ENCODE measurements at places on chromosomes 6 and 20.

DNA sequence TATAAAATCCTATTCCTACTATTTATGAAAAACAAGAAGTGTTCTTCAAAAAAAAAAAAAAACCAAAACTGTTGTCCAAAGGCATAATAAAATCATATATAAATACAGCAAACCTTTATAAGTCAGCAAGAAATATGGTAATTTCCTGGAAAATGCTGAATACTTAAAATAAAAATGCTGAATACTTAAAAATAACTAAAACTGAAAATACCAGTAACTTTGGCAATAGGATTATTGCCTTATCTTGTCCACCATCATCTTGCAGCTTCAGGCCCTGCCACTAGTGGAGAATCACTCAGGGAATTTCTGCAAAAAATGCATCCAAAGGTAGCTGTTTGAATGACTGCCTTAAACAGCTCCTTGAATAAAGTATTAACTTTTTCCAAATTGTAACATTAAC lies 24.5 kb downstream of the CCNC start:
- no peak for DNase-seq

DNA sequence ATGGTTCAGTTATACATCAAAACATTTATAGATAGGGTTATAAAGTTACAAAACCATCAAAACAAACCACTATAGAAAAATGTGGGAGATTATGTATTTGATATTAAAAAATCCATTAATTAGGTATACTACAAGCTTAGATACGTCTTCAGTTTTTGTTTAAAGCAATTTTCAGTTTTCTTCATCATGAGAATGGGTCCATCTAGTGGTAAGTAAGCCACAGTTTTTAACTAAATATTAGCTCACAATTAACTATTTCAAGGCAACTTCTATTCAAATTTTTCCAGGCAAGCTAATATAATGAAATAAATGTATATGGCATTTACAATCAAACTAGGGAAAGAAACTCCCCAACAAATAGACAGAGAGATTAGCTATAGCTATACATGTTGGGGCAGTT lies 44.4 kb downstream of the RNGTT start:
- no peak for DNase-seq

GRCh38 chr6:3929281-3929798 lies 80.2 kb downstream of the FAM50B start:
- DNase-seq = no peak

- no peak for DNase-seq
Observed at GRCh38 chr6:47047097-47047478, 5.0 kb upstream of the ADGRF1 start.

GRCh38 chr6:150536835-150537234 lies 62.9 kb upstream of the PLEKHG1 start:
- no peak for DNase-seq

DNA sequence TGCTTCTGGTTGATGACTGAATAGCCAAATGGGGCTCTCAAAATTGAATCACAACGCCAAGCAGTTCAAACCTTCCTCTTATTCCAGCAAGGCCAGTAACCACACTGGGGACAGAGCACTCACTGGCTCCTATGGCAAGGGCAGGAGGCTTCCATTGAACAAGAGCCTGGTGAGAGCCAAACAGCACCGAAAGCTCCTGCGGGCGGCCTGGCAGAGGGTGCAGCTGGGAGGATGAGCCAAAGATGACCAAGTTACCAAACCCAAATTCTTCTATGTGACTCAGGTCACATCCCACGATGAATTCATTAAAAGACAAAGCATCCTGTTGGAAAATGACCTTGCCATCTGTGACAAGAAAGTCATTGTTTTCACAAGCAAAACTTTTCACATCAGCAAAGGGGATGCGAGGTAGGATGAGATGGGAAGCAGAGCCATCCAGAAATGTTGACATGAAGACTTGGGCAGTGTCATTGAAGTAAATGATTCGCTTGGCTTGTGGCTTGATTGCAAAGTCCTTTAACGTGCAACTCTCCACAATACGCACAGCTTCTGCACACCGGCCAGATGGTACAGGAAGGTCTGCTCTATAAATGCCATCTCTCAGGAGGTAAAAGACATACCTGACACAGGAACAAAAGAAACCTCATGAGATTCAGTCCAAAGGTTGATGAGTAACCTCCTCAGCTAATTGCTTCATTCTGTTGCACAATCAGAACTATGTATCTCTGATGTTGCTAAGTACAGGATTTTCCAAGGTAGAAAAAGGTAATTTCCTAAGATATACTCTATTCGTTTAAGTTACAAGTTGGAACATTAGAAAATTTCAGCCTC lies 36.3 kb downstream of the ROS1 start:
- no peak for DNase-seq

DNA sequence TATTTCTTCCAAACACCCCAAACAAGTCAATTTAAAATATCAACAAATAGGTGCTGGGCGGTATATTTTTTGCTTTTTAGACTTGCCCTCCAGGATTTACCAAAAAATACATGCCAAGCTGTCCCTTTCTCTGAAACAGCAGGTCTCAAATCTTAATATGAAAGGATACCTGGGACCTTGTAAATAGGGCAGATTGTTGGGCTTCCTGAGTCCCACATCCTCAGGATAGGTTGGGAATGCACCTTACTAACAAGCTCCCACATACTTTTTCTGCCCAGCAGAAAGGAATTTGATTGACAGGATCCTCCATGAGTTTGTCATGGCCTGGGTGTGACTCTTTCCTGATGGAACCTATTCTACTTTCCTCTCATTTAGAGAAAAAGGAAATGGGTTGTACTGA lies 4.9 kb upstream of the SLC24A3 start:
- no peak for DNase-seq

- no peak for DNase-seq
Observed at GRCh38 chr6:3230900-3231246, 3.4 kb upstream of the TUBB2B start.

- DNase-seq = no peak
Observed at GRCh38 chr6:112744827-112745226, 397.7 kb downstream of the RFPL4B start.

DNA sequence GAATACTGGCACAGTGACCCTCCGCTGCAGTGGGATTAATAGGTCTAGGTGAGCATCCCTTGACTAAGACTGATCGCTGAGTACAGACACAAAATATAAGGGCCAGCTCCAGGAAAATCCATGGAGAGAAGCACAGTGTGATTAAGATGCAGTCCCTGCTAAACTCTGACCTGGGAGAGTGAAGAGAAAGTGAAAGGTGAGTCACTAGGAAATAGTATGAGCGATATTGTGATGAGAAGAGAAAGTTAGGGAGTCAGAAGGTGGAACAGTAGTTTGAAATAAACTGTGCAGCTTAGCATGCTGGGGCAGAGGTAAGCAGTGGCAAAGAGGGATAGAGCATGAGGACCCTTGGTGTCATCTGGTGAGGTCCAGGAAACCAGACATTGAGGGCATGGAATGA lies 278.6 kb upstream of the MAP3K7 start:
- no peak for DNase-seq

DNA sequence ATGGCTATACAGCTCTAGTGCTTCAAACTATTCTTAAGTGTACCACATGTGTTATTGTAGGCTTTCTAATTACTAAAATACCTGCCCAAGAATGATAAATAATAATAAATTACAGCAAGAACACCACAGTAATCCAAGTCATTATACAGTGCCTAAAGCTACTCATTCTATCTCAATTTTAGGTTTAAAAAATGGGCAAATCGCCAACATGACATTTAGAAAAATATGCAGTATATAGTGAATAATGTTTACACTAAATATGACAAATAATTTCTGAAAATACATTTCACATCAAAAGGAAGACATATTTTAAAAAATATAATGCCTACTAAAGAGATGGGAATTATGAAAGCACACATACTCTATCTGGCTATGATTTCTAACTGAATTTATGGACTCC lies 91.8 kb downstream of the MAN1A1 start:
- no peak for DNase-seq

DNA sequence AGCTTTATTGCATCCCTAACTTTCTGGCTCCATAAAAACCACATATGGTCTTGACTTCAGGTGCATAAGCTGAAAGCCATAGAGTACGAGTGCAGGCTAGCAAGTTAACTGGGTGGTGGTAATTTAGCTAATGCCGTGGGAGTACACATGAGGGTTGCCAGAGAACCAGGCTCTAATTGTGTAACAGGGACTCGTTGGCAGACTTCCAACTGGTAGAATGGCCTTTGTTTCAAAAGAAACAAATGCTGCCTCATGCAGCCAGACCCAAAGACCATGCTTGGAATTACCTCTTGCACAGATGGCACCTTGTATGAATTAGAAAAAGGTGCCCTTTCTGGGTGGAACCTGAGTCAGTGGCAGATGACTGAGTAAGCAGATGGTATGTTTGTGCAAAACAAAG lies 73.2 kb downstream of the LY86 start:
- no peak for DNase-seq

- DNase-seq = no peak
Observed at GRCh38 chr20:4025679-4026078, 10.3 kb upstream of the RNF24 start.

- no peak for DNase-seq
Observed at GRCh38 chr6:167244064-167244960, 46.8 kb upstream of the UNC93A start.

DNA sequence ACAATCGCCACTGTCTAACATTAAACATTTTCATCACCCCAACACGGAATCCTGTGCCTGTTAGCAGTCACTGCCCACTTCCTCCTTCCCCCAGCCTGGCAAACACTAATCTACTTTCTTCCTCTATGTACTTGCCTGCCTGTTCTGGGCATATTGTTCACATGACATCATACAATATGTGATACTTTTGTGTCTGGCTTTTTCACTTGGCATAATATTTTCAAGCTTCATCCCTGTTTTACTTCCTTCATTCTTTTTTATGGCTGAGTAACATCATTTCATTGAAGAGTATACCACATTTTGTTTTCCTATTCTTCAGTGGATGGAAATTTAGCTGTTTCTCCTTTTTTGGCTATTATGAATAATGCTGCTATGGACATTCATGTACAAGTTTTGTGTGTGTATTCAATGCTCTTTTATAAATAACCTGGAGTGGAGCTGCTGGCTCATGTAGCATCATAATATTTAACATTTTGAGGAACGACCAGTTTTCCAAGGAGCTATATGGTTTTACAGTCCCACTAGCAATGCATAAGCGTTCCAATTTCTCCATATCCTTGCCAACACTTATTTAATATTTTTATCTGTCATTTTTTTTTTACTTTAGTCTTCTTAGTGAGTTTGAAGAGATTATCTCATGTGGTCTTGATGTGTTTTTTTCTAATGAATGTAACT lies 360.1 kb downstream of the HDGFL1 start:
- no peak for DNase-seq

GRCh38 chr6:123533862-123534648 lies 102.7 kb downstream of the TRDN start:
- DNase-seq = no peak

GRCh38 chr6:156280065-156280464 lies 497.1 kb upstream of the ARID1B start:
- no peak for DNase-seq

DNA sequence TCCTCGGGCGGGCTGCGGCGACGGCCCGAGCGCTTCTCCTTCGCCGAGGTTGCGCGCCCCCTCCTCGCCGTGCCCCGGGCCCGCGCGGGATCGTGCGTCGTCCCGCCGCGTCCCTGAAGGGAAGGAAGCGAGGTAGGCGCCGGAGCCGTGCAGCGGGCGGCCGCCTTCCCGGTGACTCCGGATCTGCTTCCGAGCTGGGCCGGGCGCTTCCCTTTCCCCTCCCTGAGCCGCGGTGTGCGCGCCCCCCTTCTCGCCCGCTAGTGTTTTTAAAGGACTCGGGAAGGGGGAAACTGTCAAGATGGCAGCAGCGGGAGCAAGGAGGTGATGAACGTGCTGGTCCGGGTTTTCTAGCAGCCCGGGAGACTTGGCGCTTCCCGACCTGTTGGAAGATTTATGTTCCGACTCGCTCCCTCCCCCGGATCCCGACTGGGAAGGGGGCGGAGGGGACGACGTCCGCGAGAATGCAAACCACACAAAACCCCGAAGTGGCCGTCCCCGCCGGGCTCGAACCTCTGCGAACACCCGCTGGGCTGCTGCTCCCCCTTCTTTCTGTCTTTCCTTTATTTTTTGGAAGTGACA lies 744 bp upstream of the FOXO3 start:
- no peak for DNase-seq

DNA sequence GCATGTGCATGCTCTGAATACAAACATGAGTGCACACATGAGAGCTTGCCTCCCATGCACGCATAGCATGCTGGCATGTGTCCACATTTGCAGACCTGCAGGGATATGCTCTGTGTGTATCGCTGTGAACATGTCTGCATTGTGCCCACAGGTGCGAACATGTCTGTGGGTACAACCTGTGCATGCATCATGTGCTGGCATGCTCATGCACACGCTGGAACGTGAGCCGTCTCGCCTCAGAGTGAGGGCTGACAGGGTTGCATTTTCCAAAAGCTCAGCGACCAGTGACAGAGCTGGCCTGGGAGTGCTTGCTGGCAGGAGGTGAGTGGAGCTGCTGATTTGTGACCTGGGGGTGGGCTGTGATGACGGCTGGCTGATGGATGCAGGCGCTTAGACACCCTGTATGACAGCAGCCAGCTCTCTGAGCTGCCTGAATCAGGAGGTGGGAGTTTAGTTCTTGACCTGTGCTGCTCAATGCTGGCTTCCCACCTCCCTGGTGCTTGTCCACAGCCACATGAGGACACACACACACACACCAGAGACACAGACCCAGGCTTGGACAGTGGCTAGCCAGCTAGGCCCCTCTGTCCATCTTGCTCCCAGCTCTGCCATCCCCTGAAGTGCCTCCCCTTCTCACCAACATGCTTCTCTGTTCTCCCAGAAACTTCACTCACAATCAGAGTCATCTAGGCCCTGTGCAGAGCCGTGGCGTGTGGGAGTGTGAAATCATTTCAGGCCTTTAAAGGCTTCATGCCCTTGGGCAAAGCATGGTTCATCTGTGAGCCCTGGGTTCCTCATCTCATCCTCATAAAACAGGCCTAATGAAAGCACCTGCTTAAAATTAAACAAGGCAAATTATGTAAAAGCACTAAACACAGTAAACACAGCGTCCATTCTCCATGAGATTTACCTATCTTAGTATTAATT lies 51.4 kb downstream of the CD40 start:
- no peak for DNase-seq

- no peak for DNase-seq
Observed at GRCh38 chr6:125267806-125268523, 33.8 kb downstream of the HDDC2 start.

GRCh38 chr6:127637830-127638409 lies 60.9 kb downstream of the C6orf58 start:
- DNase-seq = no peak

All from CD4-positive, alpha-beta T cell treated with Interleukin-1 beta for 1 hour (primary cell).